Stimulated activated CD4-positive, alpha-beta T cell treated with anti-CD3 and anti-CD28 coated beads, TNF-alpha, amount 100 ng/mL, for 24 hours (primary cell): ENCODE measurements at places on chromosomes 12 and 14.

DNA sequence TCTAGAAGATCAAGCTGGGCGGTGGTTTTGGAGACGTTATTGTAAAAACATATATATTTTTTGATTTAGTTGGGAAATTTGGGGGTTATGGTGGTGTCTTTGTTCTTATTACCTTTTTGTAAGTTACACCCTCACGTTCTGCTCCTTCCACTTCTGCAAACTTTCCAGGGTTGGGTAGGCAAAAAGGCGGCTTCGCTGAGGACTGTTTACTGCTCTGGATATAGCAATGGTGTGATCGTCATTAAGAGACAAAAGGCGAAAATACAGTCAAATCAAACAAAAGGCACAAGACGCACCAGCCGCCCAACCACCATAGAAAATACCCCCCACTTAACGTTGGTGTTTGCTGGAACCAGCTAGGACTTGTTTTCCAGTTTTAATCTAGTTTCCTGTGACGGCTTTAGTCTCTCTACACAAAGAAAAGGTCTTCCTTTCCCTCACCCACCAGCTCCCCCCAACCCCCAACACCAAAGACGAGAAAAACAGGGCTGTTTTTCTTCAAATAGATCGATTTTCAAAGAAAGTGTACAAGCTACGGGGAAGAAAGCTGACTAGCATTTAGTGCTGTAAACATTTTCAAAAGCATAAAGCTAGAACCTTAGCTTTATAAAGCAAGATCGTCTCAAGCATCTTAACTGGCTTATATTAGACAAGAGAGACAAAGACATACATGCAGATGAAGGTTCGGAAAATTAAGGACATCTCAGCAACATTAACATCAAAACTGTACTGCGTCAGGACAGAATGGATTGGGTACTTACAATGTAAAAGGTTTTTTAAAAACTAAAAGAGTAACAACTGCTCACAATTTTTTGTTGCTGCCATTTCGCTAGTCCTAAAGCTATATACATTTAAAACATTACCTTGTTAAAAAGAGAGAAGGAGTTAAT is 2.0 kb upstream of the SETD1B start:
- DNase-seq, result no peak

- DNase-seq, result no peak
These were observed 1.4 kb downstream of the GUCY2C start for GRCh38 chr12:14694970-14695369.

- DNase-seq, result no peak
These were observed 15.3 kb downstream of the AREL1 start for GRCh38 chr14:74697543-74697942.

GRCh38 chr12:46108721-46109120 is 118.3 kb upstream of the SCAF11 start:
- no peak for DNase-seq

- DNase-seq, result no peak
These were observed 23.1 kb downstream of the EXD2 start for GRCh38 chr14:69214393-69214792.

DNA sequence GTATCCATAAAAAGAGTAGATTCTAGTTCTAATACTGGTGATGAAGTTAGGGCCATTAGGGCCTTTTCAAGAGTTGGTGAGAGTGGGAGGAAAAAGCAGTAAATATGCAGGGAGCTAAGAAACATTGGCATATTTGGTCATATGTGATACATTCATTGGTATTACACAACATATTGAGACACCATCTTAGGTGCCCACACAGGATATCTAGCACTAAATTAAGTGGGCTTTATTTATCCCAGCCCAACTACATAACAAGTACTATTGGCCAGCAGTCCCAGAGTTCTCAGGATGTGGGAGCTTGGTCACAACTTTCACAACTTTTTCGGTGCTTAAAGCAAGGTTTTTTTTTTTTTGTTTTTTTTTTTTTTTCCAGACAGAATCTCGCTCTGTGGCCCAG is 2.0 kb upstream of the ING4 start:
- no peak for DNase-seq

- DNase-seq, result no peak
These were observed 69.1 kb upstream of the NAP1L1 start for GRCh38 chr12:76153616-76154015.

DNA sequence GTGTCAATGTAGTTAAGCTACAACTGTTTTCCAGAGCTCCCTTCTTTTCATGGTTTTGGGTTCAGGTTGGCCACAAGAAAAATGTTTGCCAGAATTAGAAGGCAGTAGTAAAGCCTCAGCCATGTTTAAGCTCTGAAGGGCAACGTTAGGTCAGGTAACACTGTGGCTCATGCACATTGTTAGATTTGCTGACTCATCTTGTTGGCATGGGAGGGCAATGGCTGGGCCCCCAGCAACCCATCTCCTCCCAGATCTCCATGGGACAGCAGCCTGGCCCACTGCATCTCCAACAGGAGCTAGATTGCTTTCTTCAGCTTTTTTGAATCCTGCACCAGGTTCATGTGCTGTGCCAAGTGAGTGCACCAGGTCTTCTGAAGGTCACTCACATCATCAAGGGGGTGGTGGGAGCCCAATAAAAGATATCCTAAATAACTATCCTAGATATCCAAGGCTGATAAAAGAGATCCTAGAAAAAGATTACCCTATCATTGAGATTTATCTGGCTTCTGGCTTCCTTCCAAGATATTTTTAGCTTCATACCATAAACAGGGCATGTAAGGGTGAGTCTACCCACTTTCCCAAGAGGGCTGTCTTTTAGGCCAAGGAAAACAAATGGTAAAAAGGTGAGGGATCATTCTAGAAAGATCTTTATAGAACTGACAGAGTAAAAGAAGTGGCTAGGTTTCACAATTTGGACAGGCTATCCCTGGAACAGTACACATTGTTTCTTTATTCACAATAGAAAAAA is 28.9 kb downstream of the PTGER2 start:
- no peak for DNase-seq

GRCh38 chr14:52188381-52188780 is 79.1 kb upstream of the PTGDR start:
- no peak for DNase-seq

DNA sequence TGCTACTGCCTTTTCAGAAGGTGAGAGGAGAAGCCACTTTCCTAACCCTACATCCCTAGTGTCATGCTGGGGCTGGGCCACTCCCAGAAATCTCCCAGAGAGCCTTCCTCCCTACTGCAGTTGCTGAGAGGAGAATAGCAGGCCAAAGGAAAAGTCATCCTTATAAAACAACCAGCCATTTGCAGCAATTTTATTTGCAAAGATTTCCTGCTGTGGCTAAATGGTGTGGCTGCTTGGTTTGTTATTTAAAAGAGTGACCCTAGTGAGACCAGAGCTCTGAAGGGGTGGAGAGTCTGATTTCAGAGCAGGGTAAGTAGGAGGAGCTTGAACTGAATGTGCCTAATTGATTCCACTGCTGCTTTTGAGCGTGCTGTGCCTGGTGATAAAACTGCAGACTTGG is 232.0 kb downstream of the GRIN2B start:
- no peak for DNase-seq

DNA sequence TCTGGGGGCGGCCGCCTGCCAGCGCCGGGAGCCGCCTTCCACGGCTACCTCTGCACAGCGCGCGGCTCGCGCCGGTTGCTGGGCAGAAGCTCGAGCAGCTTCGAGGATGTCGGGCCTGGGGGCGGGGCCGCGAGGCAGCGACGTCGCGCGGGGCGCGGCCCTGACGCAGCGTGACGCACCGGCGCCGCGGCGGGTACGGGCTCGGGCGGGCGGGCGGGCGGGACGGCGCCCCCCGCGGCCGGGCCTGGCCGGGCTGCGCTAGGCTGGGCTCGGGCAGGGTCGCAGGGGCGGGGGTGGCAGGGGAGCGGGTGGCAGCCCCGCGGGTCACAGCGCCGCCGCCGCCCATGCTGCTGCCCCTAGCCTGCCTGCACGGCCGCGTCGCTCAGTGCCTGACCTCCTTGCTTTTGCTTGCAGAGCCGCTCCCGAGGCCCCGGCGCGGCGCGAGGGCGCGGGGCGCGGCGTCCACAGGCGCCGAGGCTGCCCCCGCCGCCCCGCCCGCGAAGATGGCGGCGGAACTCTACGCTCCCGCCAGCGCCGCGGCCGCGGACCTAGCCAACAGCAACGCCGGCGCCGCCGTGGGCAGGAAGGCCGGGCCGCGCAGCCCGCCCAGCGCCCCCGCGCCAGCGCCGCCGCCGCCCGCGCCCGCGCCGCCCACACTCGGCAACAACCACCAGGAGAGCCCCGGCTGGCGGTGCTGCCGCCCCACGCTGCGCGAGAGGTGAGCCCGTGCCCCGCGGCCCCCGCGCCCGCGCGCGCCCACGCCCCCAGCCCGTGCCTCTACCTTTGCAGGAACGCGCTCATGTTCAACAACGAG is at the start of gene BTBD6:
BTBD6 (plus strand) TSS at position 166 of the 814 bp plus-strand sequence; CDS start at position 345, 179 bp downstream.
- peak; percentile 87 for DNase-seq

GRCh38 chr12:6791931-6792520 is 2.7 kb downstream of the CD4 start:
- DNase-seq, result no peak

GRCh38 chr12:57190037-57190436 is 26.6 kb upstream of the NXPH4 start:
- no peak for DNase-seq

DNA sequence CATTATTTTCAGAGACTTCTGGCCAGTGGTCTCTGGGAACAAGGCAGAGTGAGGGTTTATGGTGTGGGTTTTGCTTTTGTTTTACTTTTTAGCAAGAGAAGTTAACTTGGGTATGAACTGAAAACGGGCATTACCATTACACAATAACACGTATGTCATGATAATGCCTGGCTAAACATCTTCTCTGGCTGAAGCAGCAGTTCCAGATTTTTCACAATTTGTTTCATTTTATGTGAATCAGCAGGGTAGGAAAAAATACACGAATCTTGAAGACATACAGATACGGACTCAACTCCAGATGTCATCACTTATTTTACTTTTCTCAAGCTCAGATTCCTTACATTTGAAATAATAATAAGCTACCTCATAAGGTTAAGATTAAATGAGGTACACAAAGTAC is 2.5 kb upstream of the PCNX4 start:
- DNase-seq, result no peak

GRCh38 chr14:72380456-72380855 is 448.2 kb downstream of the RGS6 start:
- no peak for DNase-seq

GRCh38 chr14:71891185-71891584 is 41.0 kb upstream of the RGS6 start:
- no peak for DNase-seq

- no peak for DNase-seq
These were observed 193.9 kb upstream of the C14orf180 start for GRCh38 chr14:104385531-104386101.

- no peak for DNase-seq
These were observed 33.6 kb upstream of the HIF1A start for GRCh38 chr14:61661471-61662400.

GRCh38 chr12:34298176-34298970 is 276.1 kb downstream of the ALG10 start:
- no peak for DNase-seq

DNA sequence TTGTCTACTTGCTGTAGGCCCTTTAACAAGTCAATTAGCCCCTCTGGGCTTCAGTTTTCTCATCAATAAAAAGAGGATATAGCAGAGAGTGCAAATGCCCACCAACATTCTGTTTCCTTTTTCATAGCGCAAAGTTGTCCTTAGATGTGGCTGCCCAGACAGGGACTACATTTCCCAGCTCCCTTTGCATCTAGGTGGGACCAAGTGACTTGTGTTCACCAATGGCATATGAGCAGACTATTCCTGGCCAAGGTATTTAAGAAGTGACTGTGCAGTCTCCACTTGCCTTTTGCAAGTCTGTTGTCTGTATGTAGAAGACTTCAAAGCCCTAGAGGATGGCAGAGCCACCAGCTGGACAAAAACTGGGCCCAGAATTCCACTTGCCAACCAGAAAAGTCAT is 59.7 kb downstream of the DAO start:
- no peak for DNase-seq

DNA sequence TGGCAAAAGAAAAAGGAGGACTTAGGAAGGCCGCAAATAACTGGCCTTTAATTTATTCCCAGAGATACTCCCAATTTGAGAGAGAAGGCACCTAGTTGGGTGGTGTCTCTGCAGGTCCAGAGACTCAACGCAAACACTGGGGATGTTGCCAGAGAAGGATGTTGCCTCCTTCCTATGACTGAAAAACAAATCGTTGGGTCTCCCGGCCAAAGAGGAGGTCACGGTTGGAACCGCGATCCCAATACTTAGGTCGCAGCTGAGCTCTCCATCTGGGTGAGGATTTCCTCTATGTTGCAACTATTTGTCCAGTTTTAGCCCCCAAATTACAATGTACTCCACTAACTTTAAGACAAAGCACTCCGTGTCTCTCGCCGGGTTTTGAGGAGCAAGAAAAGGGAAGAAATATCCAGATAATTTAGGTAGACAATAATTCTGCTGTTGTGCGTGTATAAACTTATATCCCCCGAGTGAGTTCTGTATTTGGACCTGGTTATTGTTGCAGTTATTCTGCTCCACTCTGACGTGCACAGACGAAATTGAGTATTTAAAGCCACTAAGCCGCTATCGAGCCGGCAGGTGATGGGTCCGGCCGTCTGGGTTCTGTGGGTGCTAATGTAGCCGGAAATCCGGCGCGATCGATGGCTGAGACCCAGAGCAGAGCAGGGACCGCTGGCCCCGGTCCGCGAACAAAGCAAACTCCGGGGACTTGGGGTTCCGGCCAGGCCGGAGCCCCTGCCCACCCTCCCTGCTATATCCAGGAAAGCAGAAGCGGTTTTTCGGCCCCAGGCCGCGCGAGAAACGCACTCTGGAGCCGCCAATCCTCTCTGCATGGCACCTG is 5.7 kb downstream of the HOXC12 start:
- DNase-seq, result no peak

DNA sequence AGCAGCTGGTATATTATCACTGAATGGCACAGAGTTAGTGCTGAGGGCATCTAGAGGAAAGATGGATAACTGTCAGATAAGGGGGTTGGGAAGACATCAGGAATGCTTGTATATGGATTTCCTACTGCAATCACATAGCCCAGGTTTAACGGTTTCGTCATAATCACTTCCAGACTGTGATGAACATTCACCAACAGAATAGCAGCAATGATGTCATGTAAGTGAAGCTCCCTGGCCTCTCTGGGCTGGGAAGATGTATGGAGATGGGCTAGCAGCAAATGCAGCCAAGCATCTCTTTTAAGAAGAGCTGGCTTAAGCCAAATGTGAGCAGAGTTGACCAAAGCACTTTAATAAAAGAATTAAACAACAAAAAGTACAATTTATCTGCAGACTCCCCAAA is 714.6 kb downstream of the GALC start:
- no peak for DNase-seq

GRCh38 chr12:93823616-93824391 is 146.6 kb downstream of the CRADD start:
- DNase-seq, result no peak

DNA sequence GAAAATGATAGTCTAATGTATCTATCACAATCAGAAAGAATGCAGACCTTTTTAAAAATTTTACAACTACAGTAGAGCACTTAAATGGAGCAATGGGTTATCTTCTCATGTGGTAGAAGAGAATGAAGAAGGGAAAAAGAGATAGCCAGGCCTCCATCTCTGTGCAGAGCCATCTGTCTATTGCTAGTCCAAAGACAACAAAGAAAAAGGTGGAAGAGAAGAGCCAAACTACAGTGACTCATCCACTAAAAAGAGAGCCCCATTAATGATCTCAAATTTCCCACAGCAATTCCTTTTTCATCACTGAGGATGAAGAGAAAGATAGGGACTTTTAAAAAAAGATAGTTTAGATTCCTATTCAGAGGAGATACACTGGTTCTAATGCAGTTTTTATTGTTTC is 232.9 kb downstream of the ATXN7L3B start:
- no peak for DNase-seq
